ENCODE measurements at places on chromosomes 7 and 10.

DNA sequence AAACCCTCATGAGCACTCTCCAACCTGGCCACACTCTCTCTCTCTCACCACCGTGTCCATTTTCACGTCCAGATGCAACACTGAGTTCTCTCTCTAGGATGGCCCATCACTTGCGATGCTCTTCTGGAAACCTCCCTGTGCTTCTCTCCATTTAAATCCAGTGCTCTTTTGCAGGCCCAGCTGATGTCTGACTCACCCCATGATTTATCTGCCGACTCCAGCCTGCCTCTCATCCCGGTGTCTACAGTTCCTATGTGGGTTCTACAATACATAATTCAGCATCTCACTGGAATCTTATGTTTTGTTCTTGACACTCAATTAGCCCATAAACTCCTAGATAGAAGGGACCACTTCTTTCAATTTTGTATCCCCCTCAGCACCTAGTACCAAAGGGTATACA lies 5.0 kb downstream of the TPK1 start:
- DNase-seq, result no peak

- no peak for DNase-seq
Observed at GRCh38 chr7:143040209-143040715, 11.9 kb upstream of the OR6V1 start.

DNA sequence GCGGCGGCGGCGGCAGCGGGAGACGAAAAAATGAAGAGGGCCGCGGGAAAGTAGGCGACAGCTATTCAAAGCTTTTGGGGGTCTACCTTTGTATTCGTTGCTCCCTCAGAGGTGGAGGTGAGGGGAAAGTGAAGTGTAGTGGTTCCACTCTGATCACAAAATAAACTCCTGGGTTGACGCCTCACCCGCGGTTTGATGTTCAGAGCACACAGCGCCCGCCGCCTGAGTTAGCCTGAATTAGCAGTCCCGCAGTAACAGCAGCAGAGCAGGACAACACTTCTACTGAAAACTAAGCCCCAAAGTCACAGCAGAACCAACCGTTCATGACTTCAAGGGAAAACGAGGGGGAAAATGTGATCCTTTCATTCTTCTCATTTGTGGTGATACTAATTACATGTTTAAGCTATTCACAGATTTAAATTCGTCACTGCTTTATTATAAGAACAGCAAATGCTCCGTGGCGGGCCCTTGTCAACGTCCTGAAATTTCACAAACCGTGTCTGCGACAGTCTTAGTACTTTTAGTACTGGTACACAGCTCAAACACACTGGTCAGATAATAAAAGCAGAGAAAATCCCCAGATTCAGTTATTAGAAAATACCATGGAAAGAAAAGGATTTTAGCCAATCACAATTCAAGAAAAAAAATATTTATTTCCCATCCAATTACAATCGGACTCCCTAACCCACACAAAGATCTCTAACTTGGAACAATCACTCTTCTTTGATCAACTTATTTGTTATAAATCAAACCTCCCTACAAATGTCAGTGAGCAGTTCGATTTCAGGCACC lies 563 bp upstream of the JMJD1C start:
- no peak for DNase-seq

- DNase-seq, result no peak
Observed at GRCh38 chr7:57205000-57205399, 72.8 kb upstream of the ZNF479 start.

DNA sequence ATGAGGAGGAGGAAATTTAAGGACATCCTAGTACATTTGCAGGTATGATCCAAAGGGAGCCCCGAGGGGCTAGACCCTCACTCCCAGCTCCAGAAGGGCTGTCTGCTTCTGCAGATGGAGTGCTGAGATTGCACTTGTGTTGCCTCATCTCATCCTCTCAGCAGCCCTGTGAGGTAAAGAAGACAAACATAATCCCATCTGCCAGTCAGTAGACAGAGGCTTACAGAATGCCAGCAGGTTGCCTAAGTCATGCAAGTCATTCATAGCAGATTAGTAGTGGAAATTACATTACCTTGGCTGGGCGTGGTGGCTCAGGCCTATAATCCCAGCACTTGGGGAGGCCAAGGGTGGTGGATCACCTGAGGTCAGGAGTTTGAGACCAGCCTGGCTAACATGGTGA lies 45.4 kb downstream of the BLVRA start:
- no peak for DNase-seq

DNA sequence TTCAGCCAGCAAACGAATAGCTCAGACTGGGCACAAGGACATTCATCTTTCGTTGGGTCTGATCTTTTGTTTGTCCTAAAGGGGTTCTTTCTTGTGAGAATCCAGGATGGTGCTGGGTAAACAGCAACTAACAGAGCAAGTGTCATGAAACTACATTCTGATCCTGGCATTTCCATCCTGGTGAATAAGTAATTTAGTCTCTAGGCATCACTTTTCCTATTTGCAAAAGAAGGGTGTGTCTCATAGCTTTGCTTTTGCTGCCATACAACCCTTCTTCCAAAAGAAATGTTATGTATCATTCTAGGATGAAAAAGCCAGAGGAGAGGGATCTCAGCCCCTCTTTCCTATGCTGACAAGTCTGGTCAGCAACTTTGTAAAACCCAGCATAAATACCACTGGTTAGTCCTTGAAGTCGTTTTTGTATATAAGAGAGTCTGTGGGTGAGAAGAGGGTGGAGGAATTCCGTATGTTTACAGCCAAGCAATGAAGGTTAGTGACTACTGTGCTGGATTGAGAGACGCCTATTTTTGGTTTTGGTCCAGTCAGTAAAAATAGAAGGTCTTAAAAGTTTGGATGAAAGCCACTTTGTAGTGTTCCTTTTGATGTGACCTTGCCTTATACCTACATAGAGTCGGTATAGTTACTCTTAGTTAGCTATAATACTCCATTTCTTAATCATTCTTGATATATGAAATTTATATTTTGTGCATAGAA lies 88.4 kb upstream of the SLC25A13 start:
- no peak for DNase-seq

- DNase-seq, result no peak
Observed at GRCh38 chr7:94062372-94062771, 58.2 kb upstream of the BET1 start.

DNA sequence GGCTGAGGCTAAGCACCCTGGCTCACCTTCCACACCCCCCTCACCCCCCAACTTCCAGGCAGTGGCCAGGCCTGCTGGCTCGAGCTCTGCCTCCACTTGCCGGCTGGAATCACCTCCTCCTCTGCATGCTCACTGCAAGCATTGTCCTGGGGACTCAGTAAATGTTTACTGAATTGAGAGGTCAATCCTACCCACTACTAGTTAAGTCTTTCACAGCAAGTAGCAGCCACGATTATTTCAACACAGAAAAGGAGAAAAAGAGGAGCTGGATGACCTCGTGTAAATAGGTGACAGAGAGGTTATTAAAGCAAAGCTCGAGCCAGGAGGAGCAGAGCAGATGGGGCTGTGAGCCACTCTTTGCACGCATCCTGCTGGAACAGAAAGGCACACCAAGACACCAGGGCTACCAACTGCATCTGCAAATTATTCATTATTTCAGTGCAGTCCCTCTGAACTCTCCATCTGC lies 32.1 kb downstream of the HIPK2 start:
- no peak for DNase-seq

DNA sequence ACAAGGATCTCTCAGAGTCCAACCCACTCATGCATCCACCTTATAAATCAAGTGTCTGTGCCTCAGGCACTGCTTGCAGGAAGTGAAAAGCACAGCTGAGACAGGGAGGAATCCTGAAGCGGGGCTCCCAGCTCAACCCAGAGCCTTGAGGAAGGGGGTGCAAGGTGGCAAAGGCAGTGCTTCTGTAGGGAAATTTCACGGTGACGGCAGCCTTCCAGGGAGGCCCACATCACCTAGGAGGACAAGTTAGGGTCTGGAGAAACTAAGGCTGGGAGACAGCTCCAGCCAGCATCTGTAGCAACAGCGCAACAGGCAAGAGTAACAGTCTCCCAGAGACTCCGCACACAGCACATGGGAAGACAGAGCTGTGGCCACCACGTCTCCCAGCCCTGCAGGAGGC lies 2.7 kb downstream of the AOC1 start:
- no peak for DNase-seq

GRCh38 chr10:17851611-17852010 lies 42.5 kb downstream of the MRC1 start:
- no peak for DNase-seq

- no peak for DNase-seq
Observed at GRCh38 chr7:25716421-25716820, 435.6 kb upstream of the NFE2L3 start.

DNA sequence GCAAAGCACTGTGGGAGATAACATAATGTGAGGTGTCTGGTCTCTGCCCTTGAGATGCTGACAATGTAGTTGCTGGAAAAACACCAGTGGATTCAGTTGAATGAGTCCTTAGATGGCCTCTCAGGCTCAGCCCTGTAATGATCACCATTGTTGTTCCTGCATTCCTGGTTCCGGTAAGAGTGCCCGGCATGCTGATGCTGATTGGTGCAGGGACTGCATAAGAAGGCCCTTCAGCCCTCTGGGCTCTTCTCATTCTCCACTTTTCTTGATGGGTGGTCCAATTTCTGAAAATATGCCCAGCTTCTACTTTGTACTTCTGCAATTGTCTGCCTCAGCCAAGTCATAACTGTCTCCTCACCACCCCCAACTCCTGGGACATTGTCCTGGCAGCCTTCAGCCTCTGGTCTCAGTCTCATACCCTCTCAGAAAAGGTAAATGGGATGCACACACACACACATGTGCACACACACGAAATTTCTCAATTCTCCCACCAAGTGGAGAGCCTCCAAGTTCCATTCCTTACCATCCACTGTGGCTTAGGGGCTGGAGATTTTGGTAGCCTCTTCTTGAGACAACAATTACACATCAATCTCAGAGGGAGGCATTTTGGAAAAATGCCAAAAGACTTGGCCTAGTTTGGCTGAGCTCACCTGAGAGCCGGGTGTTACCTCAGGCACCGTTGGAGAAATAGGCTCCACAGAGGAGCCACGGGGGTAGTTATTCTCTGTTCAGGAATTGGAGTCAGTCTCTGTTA lies 314.9 kb downstream of the RPS24 start:
- no peak for DNase-seq

GRCh38 chr10:34047389-34047788 lies 712.9 kb upstream of the NRP1 start:
- no peak for DNase-seq

DNA sequence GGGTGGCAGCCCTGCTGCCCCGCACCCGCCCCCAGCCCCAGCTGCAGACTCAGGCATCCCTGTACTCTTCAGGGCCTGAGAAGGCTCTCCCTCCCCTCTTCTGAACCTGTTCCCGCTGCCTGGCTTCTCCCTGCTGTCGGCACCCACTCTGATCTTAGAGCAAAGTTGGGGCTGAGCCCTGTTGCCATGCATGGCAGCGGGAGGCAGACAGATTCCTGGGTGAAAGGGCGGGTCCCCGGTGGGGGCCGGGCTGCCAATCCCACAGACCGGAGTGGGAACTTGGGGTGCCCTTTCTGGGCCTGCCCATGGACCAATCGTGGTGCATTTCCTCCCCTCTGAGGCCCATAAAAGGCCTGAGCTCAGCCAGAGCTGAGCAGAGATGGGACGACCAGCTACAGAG lies 80.7 kb downstream of the SPDYE5 start:
- DNase-seq, result no peak

GRCh38 chr10:32744321-32744720 lies 213.7 kb downstream of the ITGB1 start:
- DNase-seq, result no peak

- DNase-seq, result no peak
Observed at GRCh38 chr7:55073051-55073511, 54.3 kb downstream of the EGFR start.

DNA sequence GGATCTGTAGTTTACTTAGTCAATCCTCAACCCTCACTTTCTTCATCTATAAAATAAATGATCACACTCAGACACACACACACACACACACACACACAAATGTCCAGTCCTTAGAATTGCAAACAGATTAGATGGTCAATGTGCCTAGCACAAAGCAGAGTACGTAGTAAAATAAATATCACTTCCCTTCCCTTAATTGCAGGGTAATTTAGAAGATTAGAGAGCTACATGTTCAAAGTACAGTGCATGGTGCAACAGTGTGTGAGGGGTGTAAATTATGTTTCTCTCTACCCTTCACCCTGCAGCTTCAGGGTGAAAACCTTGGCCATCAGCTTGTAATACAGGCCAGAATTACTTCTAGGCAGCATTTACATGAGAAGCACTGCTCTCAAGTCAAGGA lies 187.0 kb upstream of the GHITM start:
- DNase-seq, result no peak

Measured in activated CD4-positive, CD25-positive, alpha-beta regulatory T cell (primary cell).